ENCODE measurements at places on chromosomes 13 and 19.

DNA sequence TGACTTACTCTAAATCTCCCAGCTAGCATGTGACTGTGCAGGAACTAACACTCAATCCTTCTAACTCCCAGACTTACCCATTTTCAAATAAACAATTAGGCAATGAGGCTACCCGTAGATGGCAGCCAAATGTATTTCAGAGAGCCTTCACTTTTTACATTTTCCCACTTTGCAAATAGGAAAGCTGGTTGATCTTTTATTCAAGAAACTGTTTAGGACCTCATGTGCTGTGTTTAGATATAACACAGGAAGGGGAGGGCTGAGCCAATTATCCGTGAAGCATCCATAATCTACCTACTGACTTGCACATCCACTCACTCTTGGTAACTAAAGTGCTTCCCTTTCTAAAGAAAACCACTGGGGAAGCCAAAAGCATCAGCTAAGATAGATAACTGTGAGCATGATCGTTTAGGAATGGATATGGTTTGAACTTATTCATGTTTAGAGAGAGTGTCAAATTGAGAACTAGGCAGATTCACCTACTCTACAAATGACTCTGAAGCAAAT lies 33.4 kb downstream of the MBNL2 start:
- DNase-seq, result no peak

DNA sequence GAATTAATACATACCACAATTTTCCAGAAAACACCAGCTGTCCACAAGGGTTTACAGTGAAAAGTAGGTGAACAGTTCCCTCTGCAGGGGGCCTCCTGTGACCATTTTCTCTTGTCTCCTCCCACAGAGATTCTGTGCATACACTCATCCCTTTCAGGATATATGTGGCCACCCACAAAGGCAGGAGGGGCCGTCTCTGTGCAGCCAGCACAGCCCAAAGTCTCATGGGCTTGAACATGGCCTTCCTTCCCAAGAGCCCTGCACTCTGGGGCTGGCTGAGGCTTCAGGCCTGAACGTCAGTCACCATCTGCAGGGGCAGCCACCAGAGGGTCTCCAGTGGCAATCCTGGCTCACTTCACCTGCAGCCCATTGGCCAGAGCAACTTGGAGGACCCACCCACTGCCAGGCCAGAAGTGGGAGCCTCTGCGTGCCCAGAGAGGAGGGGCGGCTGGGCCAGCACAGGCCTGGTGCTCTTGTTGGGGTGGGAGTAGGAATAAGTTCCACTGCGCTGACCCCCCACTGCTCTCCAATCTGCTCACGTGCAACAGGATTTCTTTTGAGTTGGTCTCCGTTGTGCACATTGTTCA lies 25.1 kb downstream of the TMEM161A start:
- DNase-seq, result no peak

DNA sequence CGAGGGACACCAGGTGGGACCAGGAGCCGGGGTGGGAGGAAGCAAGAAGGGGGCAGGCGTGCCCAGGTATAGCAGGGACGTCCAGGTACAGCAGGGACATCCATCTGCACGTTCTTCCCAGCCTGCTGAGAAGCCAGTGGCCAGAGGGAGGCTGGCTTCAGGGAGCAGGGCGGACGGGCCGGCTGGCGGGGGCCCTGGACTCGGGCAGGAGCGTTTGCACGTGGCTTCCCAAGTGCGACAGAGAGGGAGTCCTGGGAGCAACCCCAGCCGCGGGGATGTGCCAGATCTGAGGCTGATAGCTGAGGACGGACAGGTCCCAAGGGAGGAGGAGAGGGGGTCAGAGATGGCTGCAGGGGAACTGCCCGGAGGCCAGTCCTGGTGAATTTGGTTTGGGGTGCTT lies 36.7 kb downstream of the MYO9B start:
- DNase-seq, result no peak

DNA sequence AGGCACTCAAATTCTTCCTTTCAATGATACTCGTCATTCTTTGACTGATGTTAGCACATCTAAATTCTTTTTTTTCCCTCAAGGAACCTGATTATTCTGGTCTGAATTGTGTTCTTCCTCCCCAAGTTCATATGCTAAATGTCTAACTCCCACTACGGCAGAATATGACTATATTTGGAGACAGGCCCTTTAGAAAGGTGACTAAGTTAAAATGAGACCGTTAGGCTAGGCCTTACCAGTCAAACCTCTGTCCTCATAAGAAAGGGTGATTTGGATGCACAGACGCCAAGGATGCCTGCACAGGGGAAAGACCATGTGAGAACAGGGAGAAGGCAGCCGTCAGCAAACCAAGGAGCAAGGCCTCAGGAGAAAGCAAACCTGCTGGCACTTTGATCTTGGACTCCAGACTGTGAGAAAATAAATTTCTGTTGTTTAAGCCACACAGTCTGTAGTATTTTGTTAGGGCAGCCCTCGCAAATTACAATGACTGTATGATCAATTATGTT lies 13.1 kb upstream of the FOXO1 start:
- DNase-seq, result no peak

- DNase-seq, result no peak
These were observed 103.8 kb downstream of the RGCC start for GRCh38 chr13:41561170-41561569.

DNA sequence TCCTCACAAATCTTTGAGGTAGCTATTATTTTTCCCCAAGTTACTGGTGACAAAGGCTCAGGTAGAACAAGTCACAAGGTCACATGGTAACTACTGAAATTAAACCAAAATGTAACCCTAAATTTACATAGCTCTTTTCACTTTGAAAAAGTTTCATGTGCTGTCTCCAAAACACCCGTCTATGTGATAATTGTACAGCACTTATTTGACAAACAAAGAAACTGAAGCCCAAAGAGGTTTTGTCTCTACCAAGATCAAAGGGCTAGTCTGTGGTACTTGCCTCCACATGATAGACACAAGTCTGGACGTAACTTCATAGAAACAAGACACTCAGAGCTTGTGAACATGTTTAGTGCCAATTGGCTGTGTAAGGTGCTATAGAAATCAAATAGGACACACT lies 108.3 kb downstream of the SACS start:
- DNase-seq, result no peak

DNA sequence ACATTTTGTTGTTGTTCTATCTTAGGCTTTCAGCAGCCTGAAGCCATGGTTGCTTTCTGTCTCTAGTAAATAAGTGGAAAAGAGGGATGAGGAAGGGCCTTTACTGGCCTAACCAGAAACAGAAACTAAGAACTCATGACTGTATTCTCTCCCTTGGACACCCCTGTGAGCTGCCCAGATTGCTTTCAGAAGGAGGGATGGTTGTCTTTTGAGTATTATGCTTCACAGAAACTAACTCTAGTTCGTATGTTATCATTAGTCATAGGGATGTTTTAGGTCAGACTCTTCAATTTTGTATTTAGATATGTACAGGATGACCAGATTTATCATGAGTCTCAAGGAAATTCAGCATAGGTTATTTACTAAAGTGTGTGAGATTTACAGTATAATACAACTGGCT lies 17.5 kb downstream of the BORA start:
- no peak for DNase-seq

DNA sequence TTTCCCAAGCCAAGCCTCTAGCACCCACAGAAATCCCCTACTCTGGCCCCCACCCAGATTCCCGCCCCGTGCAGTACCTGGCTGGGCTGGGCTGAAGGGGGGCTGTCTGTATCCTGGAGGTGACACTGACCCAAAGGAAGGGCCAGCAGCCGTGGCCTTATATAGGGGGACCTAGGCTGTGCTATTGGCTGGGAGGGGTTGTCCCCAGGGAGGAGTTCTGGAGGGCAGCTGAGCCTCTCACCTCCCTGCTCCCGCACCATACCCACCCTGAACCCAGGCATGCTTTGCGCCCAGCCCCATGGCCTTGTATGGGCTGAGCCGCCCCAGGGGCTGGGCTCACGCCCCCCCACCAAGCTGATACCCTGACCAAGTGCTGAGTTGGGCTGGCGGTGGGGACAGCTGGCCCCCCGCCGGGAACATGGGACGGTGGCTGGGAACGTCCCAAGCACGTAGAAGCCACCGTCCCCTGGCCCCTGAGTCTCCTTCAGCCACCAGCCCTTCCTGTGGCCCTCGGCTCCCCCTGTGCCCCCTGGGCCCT lies at the start of gene CKM:
Gene CKM (minus strand): TSS at position 132 of the 538 bp plus-strand sequence. CDS start 3,162 bp downstream, outside the sequence.
- no peak for DNase-seq

GRCh38 chr13:44241638-44242037 lies 132.0 kb upstream of the SERP2 start:
- no peak for DNase-seq

DNA sequence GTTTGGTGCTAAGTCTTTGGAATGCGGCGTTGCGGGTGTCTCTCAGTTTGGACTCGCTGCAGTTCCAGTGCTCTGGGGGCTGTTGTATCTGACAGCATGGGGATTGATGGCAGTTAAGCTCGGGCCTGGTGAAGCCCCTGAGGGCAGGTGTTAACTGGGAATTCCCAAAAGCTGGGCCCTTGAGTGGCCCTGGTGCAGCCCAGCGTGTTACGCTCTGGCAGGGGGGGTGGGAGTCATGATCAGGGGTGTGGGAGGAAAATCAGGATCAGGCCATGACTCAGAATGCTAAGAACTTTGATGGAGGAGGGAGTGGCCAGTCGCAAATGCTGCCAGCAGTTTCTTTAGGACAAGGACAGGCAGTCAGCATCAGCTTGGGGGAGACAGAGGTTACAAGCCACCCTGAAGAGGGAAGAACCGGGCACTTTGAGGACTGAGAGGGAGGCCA lies 19.6 kb downstream of the AP2A1 start:
- DNase-seq, result no peak

DNA sequence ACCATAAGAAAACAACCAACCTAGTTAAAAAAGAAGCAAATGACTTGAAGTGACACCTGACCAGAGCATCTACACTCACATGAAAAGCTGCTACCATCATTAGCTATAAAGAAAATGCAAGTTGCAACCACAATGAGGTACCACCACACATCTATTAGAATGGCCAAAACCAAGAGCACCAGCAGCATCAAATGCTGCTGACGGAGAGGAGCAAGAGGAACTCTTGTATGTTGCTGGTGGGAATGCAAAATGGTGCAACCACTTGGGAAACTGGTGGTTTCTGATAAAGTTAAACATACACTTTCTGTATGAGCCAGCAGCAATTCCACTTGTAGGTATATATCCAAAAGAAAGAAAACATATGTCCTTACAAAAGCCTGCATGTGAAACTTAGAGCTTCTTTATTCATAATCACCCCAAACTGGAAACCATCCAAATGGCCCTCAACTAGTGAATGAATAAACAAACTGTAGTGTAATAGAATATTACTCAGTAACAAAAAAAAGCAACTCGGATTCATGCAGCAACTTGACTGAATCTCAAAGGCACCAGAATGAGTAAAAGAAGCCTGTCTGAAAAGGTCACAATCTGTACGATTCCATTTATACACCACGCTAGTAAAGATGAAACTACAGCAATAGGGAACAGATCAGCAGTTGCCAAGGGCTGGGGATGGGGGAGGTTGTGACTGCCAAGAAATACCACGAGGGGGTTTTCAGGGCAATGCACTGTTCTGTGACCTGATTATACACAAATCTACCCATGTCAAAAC lies 60.9 kb upstream of the RANBP3 start:
- no peak for DNase-seq

DNA sequence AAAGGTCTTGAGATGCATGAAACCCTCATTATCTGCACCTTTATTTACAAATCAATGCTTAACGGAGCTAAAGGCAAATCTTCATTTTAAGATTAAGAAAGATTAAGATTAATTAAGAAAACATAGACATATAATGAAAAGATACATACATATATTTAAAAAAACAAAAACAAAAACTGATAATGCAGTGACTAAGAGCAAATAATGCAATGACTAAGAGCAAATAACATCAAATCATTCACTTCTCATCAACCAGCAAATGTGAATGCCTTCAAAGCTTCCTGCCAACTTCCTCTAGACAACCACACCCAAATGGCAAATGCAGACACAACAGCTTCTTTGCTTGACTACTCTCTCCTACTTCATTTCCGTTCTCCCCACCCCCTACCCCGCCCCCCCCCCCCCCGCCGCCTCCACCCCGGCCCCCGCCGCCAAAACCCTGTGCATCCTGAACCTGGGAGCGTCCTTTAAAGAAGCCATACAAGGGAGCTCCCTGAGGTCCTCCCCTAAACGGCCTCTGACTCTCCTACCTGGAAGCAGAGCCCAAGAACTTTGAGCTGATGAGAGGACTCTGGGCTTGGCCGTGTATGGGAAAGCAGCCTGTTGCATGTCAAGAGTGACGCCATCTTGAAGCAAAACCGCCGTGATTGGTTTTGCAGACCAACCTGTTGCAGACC lies 24.5 kb downstream of the TEX101 start:
- DNase-seq, result no peak

GRCh38 chr19:34881982-34882381 lies 44.7 kb upstream of the ZNF30 start:
- DNase-seq, result no peak

DNA sequence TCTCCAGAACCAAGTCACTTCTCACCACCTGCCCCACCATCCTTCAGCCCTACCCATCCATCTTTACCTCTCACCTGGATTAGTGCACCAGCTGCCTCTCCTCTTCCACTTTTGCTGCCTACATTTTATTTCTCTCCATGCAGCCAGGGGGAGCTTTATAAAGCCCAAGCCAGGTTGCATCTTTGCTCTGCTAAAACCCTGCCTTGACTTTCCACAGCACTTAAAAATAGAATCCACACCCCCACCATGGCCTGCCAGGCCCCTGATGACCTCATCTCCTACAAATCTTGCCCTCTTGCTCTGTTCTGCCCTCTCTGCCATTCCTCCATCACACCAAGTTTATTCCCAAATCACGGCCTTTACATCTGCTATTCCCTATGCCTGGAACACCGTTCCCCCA lies 1.8 kb downstream of the HOOK2 start:
- DNase-seq, result no peak

DNA sequence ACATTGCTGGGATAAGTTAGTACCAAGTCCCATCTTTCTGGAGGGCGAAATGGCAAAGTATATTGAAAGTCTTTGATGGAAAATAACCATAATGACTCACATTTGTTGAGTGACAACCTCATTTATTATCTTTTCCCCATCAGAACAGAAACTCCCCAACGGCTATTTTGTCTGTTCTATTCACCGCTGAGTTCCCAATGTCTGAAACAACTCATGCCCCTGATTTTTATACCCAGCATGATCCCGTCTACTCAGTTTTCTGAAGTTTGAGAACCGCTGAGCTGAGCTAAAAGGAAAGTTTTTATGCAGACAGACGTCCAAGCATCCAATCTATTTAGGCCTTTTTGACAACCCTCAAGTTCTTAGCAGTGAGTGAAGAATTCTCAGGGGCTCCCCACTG lies 7.8 kb upstream of the TINCR start:
- DNase-seq, result no peak

- no peak for DNase-seq
These were observed 36.8 kb upstream of the PSG9 start for GRCh38 chr19:43306097-43306496.

GRCh38 chr13:41409611-41410010 lies 47.7 kb upstream of the RGCC start:
- DNase-seq, result no peak

DNA sequence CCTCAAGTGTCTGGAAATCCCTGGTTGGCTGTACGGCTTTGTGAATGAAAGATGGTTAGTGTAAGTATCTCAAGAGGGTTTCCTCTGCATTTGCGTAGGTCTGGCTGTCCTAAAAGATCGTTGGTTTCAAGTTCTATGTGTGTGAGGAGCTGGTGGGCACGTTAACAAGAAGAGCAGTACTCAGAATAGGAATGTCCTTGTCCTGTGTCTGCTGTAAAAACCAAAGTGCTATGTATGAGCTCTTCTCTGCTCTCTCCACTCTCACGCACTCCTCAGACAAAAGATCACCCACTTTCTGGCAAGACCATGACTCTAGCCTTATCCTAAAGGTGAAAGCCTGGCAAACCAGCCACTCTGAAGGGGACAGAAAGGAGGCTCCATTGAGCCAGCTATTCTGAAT lies 39.1 kb downstream of the USP12 start:
- no peak for DNase-seq
